ENCODE measurements at places on chromosomes 5 and 9.

DNA sequence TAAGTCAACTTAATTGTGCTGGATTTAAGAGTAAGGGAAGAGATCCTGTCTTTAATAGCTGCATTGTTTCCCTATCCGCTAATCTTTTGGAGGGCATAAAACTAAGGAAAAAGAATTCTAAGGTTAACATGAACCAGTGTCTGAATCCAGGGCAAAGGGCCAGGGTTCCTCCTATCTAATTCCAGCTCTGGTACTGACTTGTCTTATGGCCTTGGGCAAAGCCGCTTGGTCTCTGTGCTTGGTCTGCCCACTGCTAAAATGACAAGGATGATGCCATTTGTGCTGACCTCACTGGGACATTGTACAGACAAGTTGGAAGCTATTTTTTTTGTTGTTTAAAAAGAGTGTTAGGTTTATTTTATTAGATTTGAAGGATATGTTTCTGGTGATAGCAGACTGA lies 334.7 kb upstream of the PIK3R1 start:
- no peak for DNase-seq

DNA sequence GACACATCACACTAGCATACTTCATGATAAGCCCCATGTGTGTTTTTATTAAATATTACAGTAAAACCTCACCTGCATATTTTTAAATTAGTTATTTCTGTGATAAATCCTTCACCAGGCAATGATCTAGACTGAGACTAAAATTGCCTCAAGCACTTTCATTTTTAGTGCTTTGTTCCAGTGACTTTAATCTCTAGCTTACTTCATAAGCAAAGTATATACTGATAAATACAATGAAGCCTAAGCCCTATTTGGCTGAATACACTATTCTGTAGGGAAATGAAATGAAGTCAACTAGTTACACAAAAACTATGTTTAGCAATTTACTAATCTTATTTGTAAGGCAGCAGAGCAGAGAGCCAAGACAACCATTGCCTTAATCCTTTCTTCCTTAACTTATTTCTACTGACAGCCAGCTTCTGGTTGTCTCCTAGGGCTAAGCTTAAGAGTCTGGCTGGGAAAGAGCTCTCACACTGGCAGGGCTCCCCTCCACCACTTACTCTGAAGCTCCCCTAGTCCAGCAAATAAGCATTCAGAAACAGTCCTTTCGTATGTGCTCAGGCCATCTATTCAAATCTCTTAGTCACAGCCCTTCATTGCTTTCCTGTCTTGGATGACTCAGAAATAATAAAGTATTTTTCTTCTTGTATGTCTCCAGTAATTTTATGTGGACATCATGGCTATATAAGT lies 31.4 kb upstream of the MTAP start:
- DNase-seq: no peak

GRCh38 chr9:85192750-85193149 lies 523.2 kb downstream of the NTRK2 start:
- no peak for DNase-seq

- no peak for DNase-seq
These were observed 28.5 kb upstream of the MAMDC2 start for GRCh38 chr9:70015099-70015498.

- DNase-seq: no peak
These were observed 37.4 kb downstream of the SHB start for GRCh38 chr9:38031594-38031993.

GRCh38 chr9:113501129-113501686 lies 37.7 kb downstream of the RGS3 start:
- DNase-seq: no peak

DNA sequence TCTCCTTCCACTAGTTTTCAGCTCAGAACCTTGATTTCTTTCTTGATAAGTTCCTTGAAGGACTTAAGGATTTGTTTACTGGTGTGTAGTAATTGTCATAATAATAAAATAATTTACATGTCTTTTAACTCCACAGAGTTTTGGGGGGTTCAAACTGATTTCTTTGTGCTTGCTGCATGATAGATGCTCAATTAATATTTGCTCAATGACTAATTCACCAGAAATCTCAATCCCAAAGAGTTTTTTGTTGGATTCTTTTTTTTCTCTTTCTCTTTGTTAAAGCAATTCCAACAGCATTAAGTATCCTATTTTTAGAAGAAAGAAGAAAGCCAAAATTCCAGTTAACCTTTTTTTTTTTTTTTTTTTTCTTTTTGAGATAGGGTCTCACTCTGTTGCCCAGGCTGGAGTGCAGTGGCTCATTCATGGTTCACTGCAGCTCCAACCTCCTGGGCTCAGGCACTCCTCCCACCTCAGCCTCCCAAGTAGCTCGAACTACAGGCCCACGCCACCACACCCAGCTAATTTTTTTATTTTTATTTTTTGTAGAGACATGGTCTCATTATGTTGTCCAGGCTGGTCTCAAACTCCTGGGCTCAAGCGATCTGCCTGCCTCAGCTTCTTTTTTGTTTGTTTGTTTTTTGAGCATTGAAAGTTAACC lies 10.8 kb downstream of the FAF2 start:
- no peak for DNase-seq

DNA sequence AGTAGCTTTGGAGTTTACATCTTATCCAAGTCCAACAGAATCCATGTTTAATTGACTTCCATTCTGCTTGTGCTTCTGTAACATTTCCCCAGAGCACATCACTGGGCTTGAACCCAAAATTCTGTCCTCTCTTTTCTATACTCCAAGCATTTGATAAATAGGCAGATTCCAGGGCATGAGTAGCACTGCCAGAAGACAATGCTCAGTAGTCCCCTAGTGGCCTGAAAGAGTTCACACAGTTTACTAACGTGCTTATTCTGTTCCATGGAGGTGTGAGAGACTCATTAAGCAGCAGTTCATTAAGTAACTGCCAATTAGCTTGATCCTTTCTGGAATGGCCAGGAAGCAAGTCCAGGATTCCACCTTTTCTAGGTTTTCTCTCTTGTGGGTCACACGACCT lies 9.4 kb upstream of the GABRA6 start:
- no peak for DNase-seq

- no peak for DNase-seq
These were observed 75.1 kb upstream of the FBN2 start for GRCh38 chr5:128613128-128613527.

GRCh38 chr5:95219411-95219810 lies 65.5 kb downstream of the MCTP1 start:
- DNase-seq: no peak

DNA sequence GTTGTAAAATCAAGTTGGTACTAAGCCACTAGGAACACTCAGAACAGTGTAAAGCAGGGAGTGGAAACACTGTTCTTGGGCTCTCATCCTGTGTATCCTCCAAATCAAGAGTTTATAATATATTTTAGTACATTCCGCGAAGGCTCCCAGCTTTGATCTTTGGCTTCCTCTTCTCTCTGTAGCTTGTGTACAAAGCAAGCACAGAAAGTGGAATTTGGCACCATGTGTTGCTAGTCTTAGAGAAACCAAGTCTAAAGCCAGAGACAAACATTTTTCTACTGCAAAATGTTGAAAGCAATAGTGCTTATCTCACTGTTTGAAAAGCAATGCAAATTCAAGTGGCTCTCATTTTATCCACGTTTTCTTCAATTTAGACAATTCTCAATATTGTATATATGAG lies 1893.3 kb upstream of the WWC1 start:
- no peak for DNase-seq

DNA sequence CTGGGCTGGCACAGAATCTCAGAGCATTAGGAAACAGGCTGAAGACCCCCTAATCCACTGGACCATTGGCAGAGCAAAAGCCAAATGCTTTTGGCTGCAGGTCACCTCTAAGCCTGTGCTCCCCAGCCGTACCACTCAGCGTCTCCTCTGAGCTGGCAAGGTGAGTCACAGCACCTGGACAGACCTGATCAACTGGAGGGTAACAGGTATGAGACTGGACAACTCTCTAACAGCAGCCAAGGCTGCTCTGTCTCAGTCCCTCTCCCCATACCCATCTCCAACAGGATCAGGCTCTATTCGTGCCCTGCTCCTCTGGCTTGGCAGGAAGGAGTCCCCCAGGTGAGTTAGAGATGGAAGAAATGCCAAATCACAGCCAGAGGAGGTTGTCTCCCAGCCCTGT lies 4.7 kb downstream of the GOLGA2 start:
- DNase-seq: no peak

DNA sequence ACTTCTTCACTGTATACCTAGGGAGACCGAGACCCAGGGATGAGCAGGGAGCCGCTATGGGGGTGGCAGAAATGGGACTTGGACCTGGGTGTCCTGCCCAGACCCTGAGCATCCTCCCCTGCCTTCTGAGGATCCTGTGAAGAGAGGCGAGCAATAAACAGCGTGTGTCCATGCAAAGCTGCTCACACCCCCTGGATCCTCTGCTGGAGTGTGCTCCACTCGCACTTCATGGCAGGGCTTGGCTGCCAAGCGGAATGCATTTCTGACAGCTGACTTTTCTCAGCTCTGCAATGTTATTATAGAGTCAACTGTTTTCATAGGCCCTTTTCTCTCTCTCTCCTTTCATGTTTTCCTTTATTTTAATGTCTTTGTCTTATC lies 31.0 kb upstream of the ALDH1B1 start:
- DNase-seq: no peak

- DNase-seq: no peak
These were observed 49.2 kb upstream of the TAF11L2 start for GRCh38 chr5:17448877-17449276.

DNA sequence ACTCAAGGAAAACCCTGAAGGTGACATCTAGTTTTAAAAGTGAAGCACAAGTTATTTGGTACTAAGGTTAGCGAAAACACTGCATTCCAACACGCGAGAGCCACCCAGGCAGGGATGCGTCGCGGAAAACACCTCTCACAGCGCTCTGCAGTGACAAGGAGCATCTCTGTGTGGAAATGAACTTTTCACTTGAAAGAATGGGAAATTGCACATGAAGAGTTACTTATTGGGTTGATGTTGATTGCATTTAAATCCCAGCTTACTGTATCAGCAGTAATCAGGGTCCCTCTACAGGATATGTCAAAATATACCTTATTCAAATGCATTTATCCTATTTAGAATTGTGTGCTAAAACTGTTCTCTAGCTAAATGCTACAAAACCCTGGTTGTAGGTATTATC lies 144.4 kb downstream of the BNC2 start:
- DNase-seq: peak; percentile 73

DNA sequence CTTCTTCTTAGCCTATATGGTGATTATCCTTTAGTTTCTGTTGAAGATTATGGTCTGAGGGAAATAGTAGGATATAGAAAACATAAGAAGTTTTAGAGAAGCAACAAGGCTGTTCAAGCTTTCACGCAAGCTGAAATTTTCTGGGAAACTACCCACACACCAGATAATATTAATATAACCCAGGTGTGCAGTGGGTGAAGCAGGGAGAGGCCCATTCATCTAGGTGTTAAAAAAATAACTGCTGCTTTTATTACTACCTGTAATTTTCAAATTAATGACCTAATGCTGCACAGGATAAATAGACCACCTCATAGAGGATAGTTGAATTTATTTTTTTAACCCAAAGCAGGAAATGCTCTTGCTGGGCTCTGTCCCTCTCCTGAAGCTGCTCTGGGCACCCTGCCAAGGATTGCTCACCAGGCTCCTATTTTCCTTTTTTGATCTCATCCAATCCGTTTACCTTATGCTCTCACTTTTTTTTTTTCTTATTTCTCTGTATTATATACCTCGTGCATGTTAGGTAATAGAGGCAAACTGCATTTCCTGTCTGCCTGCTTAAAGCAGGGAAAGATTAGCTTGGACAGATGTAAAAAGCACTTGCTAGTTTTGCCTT lies 124.3 kb upstream of the SLC12A2 start:
- peak; percentile 10 for DNase-seq

DNA sequence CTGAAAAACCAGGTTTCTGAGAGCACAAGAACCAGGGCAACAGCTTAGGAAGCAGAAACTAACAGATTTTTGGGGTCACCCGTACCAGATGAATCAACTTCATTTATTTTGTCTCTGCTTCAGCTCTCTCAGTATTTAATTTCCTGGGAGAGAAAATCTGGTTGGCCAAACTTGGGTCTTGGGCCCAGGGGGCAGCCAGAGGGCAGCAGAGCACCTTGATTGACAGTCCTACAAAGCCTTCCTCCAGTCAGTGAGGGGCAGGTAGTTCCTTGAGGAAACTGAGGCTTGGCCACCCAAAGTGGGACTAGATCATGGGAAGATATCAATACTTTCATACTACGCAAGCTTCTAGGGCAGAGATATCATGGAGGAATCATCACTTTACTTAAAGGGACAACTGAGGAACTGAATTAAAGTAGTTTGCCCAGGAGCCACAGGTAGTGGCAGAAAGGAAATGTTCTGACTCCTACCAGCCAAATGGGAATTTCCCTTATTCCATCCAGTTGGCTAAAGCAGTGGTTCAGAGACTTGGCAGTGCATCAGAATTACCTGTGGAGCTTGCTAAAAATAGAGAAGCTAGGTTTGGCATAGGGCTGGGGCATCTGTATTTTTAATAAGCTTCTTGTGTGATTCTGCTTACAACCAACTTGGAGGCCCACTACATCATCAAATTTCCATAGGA lies 21.5 kb upstream of the ARHGAP26 start:
- no peak for DNase-seq

DNA sequence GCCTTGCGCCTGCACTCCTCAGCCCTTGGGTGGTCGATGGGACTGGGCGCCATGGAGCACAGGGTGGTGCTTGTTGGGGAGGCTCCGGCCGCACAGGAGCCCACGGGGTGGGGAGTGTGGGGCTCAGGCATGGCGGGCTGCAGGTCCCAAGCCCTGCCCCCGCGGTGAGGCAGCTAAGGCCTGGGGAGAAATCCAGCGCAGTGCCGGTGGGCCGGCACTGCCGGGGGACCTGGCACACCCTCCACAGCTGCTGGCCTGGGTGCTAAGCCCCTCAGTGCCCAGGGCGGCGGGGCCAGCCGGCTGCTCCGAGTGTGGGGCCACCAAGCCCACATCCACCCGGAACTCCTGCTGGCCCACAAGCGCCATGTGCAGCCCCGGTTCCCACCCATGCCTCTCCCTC lies 358.8 kb upstream of the RIOK2 start:
- no peak for DNase-seq

GRCh38 chr5:35924122-35924949 lies 14.1 kb downstream of the CAPSL start:
- no peak for DNase-seq
